BE2C (cell line): ENCODE measurements at places on chromosomes 12 and 14.

- no peak for DNase-seq
Observed at GRCh38 chr14:22567437-22567836, 21.6 kb downstream of the DAD1 start.

- no peak for DNase-seq
Observed at GRCh38 chr12:58425481-58426392, 484.4 kb downstream of the ATP23 start.

- no peak for DNase-seq
Observed at GRCh38 chr12:112234303-112234702, 108.9 kb downstream of the TRAFD1 start.

GRCh38 chr12:49037111-49037946 lies 18.8 kb upstream of the PRKAG1 start:
- DNase-seq: no peak

- no peak for DNase-seq
Observed at GRCh38 chr12:131040491-131040890, 86.8 kb downstream of the ADGRD1 start.

DNA sequence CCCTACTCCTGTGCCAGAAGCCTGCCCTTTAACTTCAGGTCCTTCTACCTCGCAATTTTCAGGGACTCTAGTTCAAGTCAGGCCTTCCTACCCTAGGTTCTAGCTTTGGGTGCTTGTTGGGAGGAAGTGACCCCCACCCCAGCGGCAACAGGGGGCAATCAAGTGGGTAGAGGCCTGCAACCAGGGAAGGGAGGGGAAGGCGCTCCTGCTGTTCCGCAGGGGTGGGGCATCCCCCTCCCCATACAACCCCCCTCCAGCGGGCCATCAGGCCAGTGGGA lies 204 bp upstream of the PRPH start:
- no peak for DNase-seq

GRCh38 chr12:116303929-116304328 lies 26.4 kb upstream of the MED13L start:
- DNase-seq: no peak

GRCh38 chr12:116600959-116601918 lies 42.1 kb downstream of the MAP1LC3B2 start:
- DNase-seq: no peak

- DNase-seq: peak; percentile 74
Observed at GRCh38 chr14:106268013-106268727, 741.8 kb downstream of the TMEM121 start.

DNA sequence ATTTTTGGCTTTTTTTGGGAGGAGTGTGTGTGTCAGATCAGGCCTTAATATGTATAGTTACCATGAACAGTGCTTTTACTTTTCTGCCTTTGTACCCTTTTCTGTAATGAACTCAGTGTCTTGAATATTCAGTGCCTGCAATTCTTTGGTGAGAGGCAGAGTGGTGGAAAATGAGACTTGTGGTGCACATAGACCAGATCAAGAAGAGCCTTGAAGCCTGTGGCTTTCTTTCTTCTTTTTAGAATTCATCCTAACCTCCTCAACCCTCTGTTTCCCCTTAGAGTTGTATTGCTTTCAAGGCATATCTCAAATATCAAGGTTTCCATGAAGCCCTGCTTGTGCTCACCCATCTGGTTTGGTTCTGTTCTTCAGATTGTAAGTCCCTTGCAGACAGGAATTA lies 2.6 kb downstream of the YLPM1 start:
- no peak for DNase-seq

DNA sequence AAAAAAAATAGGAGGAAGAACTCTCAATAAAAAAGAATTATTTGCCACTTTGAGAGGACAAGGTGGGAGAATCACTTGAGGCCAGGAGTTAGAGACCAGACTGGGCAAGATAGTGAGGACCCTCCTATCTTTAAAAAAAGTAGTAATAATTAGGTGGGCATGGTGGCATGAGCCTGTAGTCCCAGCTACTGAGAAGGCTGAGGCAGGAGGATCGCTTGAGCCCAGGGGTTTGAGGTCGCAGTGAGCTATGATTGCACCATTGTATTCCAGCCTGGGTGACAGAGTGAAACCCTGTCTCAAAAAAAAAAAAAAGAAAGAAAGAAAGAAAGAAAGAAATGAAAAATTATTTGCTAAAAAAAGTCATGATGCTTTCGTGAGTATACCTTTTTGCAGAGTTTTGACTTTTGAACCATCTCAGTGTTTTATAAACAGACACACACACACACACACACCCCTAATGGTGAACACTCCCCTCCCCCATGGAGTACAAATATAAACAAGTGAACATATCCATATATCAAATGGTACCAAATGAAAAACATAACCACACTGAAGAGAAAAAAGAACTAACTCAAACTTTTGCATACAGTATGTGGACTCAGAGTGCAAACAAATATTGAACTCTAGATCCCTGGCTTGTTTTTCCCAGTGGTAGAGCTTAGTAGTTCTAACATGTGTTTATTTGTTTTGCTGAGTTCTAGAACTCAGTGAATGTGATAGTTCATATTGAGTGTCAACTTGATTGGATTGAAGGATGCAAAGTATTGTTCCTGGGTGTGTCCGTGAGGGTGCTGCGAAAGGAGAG lies 27.7 kb upstream of the DNM1L start:
- no peak for DNase-seq

DNA sequence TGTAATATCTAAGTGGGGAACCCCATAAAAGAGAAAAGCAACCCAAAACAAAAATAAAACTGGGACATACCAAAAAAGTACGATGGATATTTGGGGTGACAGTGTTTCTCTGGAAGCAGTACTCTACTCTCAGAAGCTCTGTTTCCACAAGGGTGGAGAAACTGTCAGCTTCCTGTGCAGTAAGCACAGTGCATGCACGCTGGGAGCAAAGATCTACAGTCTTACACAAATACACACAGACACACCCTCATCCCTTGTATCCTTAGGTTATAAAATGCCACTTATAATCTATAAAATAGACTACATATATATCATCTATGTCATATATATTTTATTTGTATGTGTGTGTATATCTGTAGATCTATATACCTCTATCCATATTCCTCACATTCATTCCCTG lies 225.8 kb upstream of the SOX5 start:
- no peak for DNase-seq

GRCh38 chr12:115118177-115118724 lies 434.3 kb upstream of the TBX3 start:
- no peak for DNase-seq

DNA sequence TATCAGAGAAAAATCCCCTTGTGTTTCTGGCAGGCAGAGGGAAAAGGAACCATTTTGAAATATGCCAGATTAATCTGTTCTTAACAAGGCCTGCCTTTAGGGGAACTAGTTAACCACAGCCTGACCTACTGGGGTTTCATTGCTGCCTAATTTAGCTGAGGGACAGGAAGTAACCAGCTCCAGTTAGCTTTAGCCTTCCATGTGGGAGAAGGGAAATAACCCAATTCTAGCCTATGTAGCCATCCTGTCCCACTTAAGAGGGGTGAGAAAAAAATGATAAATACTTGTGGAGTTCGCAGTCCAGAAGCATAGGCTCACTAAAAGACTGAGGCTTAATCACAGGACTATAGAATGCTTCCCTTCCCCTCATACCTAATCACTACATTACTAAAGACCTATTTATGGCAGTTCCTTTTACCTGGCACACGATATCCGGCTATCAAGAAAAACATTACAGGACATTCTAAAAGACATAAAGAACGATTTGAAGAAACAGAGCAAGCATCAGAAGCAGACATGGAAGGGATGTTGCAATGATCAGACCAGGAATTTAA lies 22.8 kb downstream of the COX8C start:
- no peak for DNase-seq

DNA sequence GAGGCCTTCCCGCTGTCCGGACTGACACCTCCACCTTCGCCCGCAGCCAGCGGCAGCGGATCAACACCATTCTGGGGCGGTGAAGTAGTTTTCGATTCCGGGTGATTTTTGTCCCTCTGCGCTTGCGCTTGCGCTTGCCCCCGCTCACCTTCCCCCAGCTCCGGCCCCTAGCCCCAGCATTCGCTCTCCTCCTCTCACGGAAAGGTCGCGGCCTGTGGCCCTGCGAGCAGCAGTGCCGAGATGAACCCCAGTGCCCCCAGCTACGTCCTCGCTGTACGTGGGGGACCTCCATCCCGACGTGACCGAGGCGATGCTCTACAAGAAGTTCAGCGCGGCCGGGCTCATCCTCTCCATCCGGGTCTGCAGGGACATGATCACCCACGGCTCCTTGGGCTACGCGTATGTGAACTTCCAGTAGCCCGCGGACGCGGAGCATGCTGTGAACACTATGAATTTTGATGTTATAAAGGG lies 22.7 kb upstream of the SRGAP1 start:
- no peak for DNase-seq

- no peak for DNase-seq
Observed at GRCh38 chr12:127126260-127126628, 1140.7 kb upstream of the TMEM132C start.

- no peak for DNase-seq
Observed at GRCh38 chr14:75343911-75344310, 65.3 kb downstream of the FOS start.

DNA sequence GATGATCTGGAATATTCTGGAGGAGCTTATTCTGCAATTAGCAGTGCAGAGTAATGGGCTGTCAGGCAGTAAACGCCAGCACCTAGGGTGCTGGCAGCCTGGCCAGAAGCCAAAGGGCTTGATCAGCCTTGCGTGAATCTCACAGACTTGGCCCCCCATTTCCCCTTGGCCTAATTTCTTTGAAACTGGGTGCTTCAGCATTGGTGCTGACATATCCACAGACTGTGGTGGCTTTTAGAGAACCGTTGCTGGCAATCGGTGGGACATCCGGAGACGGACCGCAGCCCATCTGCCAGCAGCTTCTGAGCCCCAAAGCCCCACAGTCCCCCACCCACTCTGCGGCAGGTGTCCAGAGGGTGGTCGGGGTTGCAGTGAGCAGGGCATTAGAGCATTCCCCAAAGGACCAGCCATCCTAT lies 157.1 kb downstream of the CALM1 start:
- no peak for DNase-seq

DNA sequence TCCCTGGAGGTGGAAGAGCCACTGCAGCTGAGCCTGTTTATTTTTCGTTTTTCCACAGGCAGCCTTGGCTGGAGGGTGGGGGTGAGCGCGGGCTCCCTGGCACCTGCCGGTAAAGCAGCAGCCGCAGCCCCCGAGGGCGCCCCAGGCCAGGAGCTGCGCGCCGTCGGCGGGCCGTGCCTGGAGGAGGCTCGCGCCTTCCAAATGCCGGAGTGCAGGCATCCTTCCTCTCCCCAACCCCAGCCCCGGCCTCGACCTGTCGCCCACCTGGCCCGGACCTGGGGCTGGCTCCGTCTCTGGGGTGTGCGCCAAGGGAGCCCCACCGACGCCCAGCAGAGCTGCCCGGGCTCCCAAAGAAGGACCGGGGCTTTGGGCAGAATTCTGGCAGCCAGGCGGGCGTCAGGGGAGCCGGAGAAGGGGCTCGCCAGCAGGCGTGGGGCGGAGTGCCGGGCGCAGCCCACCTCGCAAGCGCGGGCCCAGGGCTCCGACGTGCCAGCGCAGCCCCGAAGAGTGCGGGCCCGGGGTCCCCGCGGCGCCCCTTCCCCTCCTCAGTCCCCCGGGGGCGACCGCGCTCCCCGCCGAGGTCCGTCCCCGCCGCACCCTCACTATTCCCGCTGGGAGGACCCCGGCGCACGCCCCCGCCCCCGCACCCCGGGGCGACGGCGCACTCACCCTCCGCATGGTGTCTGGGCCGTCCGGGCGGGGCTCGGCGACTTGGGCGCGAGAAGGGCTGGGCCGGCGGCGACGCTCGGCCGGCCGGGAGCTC lies 130.3 kb downstream of the NDUFA12 start:
- DNase-seq: peak; percentile 10

GRCh38 chr12:48881686-48882314 lies 16.1 kb upstream of the RND1 start:
- DNase-seq: no peak

GRCh38 chr12:89882050-89882449 lies 173.4 kb upstream of the ATP2B1 start:
- no peak for DNase-seq

GRCh38 chr12:5294274-5295070 lies 137.4 kb upstream of the NTF3 start:
- no peak for DNase-seq

GRCh38 chr14:36217732-36218131 lies 41.2 kb upstream of the PTCSC3 start:
- DNase-seq: no peak

DNA sequence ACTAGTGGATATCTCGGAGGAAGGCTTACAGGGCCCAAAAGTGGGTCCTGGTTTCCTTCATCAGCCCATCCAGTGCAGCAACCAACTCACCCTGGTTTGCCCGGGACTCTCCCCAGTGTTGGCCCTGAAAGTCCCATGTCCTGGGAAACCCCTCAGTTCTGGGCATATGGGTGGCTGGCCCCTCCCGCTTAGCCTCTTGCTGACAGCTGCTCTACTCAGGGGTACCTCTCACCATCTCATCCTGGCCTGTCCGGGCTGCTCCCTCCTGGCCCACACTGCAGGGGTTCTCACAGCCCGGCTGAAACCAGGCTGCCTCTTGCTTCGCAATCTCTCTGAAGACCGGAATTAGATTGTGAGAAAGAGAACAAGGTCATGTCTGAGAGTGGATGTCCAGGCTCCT lies 48.9 kb upstream of the SLC24A4 start:
- DNase-seq: no peak

- DNase-seq: no peak
Observed at GRCh38 chr12:5246196-5246595, 185.7 kb upstream of the NTF3 start.

DNA sequence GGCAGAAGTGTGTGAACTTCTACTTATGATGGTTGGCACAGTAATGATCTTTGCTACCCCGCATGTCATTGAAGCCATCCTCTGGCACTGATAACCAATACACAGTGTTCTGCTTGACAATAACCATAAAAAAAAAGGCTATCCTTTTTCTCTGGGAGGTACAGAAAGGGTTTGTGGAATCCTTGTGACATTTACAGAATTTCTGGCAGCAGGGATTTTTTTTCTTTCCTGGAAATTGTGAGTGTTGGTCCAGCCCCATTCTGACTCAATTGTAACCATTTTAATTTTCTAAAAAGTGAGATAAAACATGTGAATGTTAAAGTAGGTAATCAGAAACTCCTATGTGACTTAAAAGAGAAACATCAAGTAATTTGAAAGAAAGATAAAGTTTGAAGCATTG lies 943.8 kb downstream of the TMTC2 start:
- DNase-seq: no peak

- DNase-seq: peak; percentile 56
Observed at GRCh38 chr12:49198431-49199155, 9.7 kb upstream of the TUBA1A start.
